NCI-H1105 treated with DMSO at 0.1 percent for 48 hours (cell line): ENCODE measurements at places on chromosomes 3 and 15.
A peak's percentile ranks its signal among the peaks of the same experiment; 100 is the strongest.

GRCh38 chr3:143506190-143506589, 342.1 kb downstream of the SLC9A9 start:
- DNase-seq, result no peak

- peak; percentile 17 for DNase-seq
Observed at GRCh38 chr3:192303235-192303634, 424.1 kb downstream of the FGF12 start.

DNA sequence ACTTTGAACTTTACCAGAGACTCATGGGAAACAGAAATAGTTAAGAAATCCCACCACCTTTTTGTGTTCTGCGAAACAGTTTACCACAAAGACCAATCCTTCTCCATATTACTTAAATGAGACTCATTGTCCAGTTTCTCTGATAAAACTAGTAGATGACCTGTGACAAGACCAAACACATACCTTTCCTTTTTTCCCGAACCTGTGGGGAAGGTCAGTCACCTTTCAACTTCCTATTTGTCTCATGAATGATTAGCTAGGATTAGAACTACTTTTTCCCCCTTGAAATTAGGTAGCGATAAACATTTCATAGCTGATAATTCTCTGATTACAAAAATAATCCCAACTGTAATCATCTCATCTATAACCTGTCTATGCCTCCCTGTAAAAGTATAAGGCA, 2.3 kb upstream of the TBC1D5 start:
- DNase-seq, result no peak

DNA sequence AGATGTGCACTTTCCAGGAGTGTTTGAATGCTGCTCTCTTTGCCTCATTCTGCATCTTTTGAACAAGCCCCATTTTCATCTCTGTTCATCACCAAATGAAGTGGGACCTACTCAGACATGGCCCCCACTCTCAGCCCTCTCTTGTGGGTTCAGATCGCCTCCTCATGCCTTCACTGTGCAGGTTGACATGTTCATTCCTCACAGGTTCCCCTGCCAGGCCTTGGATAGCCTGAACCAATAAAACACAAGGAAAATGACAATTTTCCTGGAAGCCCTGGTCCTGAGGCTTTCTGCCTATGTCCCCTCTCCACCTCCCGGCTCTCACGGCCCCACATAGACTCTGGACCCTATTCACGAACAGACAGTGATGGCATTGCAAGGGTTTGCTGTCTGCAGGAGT, 17.7 kb downstream of the KLF15 start:
- DNase-seq, result no peak

DNA sequence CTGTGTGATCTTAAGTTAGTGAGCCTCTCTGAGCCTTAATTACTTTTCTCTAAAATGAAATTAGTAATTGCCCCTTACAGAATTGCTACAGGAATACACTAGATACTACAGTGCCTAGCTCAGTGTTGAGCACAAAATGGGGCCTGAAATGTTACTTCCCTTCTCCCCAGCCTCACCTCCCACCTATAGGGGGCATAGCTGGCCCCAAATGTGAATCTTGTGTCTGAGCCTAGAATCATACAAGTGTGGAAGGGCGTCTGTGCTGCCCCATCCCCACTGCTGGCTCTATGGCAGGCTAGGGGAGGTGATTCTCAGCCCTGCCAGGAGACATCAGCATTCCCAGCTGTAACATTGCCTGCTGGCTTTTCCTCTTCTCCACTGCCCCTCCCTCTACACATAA, 42.7 kb downstream of the IFT122 start:
- DNase-seq, result no peak

- no peak for DNase-seq
Observed at GRCh38 chr3:11186318-11186692, 32.0 kb downstream of the HRH1 start.
